Activated naive CD4-positive, alpha-beta T cell treated with Interleukin-2 at 50 U/mL for 16 hours (primary cell): ENCODE measurements at places on chromosomes 11 and 22.

GRCh38 chr11:1475841-1476240 is 10.7 kb downstream of the MOB2 start:
- DNase-seq: no peak

DNA sequence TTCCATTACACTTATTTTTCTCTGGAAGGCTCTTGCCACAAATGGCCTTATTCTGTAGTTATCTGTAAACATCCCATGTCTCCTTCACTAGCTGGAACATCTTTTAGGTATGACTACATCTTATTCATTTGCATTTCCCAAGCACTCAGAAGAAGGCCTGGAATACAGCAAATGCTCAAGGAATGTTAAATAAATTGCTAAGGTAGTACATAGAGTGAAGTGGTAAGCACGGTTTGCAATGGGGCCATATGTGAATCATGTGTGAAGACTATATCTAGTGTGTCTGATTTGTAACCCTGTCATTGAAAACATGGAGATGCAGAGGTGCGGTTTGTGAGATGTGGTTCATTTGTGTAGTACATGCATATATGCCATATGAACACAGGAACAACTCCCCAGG is 33.5 kb downstream of the GDPD4 start:
- DNase-seq: no peak

DNA sequence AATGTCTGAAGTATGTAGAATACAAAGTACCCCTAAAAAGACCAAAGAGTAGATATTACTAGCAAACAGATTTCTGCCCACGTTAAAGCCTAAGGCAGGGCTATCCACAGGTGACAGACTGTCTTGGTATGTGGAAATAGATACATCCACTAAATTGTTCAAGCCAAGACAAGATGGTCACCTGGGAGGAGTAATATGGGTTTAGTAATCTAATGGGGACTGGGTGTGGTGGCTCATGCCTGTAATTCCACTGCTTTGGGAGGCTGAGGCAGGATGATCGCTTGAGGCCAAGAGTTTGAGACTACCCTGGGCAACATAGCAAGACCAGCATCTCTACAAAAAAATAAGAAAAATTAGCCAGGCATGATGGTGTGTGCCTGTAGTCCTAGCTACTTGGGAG is 7.5 kb downstream of the SGSM3 start:
- no peak for DNase-seq

DNA sequence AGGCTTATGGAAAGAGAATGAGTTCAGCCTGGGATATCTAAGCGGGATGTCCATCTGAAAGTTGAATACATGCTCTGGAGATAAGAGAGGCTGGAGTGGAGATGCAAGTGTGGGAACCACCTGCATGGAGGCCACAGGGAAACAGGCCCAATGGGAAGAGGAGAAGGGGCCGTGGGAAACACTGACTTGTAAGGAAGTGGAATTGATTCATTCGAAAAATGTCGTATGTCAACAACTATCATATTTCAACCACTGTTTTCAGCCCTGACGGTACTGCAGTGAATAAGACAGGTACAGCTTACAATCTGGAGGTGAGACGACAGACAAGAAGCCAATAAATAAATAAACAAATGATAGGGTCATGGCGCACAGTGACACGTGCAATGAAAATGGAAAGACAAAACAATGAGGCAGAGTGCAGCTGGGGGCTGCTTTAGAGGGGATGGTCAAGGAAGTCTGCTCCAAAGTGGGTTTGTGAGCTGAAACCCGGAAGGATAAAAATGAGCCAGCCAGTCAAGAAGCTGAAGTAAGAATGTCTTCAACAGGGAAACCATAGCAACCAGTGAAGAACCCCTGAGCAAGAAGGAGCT is 35.9 kb downstream of the EFCAB6 start:
- DNase-seq: no peak

GRCh38 chr11:1498262-1498661 is 11.7 kb upstream of the MOB2 start:
- DNase-seq: no peak

GRCh38 chr11:45412051-45412471 is 125.9 kb upstream of the SYT13 start:
- DNase-seq: no peak

GRCh38 chr11:72582206-72583176 is 91.7 kb downstream of the PDE2A start:
- DNase-seq: no peak
